CD4-positive, alpha-beta T cell treated with Interferon alpha-2 for 1 hour (primary cell): ENCODE measurements at places on chromosomes 11 and 22.
A peak's percentile ranks its signal among the peaks of the same experiment; 100 is the strongest.

GRCh38 chr11:86138958-86139357 is 70.1 kb upstream of the PICALM start:
- DNase-seq = peak; percentile 56

GRCh38 chr11:75470476-75471080 is 37.6 kb upstream of the KLHL35 start:
- no peak for DNase-seq

DNA sequence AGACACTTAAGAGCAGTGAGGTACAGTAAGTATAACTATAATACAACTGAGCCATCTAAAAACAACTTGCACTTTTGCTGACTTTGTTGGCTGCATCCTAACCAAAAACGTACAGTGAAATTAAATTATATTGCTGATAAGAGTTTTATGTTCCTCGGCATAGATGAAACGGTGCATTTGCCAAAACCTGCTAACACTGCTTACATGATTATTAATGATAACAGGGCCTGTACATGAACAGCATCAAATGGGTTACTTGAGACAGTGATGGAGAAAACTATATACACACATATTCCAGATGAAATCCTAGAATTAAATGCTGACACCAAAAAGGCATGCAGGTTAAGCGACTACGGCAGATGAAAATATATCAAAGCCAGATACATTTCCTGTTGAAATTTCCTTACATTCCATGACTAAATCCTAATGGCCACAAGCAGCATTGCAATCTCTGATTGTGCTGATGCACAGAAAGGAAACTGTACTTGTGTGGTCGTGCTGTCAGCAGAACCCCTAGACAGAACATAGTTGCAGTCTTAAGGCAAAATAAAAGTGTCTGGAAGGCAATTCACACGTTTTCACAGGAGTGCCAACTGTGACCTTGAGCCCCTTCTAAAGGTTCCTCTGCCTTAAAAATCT is 143.9 kb downstream of the CADM1 start:
- no peak for DNase-seq

- no peak for DNase-seq
Measured at GRCh38 chr11:11279956-11280689, 72.9 kb downstream of the CSNK2A3 start.

DNA sequence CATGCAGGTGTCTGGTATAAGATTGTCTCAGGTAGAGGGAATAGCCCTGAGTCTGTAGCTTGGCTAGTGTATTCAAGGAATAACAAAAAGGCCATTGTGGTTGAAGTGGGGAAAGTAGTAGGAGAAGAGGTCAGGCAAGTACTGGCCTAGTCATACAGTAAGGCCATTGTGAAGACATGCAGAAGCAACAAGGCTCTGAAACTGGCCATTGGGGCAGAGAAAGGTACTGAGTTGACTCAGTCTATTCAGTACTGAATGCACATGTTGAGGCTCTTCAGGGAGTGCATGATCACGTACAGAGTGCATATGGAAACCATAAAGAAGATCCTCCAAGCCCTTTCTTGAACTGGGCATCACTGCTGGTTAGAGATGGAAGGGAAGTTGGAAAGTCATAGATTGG is 477.6 kb downstream of the SOX6 start:
- no peak for DNase-seq

DNA sequence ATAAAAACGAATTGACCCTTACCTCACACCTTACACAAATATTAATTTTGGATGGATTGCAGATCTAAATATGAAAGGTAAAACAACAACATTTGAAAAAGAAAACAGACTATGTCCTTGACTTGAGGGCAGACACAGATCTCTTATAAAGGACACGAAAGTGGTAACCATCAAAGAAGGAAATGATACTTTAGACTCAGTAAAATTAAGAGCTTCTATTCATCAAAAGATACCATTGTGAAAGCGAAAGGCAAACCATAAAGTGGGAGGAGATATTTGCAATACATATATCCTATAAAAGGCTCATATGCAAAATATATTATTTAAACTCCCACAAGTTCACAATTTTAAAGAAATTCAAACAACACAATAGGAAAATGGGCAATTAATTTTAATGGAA is 5.0 kb downstream of the HEPACAM start:
- no peak for DNase-seq

- DNase-seq = no peak
Measured at GRCh38 chr11:70398834-70399680, 728 bp downstream of the CTTN start.

DNA sequence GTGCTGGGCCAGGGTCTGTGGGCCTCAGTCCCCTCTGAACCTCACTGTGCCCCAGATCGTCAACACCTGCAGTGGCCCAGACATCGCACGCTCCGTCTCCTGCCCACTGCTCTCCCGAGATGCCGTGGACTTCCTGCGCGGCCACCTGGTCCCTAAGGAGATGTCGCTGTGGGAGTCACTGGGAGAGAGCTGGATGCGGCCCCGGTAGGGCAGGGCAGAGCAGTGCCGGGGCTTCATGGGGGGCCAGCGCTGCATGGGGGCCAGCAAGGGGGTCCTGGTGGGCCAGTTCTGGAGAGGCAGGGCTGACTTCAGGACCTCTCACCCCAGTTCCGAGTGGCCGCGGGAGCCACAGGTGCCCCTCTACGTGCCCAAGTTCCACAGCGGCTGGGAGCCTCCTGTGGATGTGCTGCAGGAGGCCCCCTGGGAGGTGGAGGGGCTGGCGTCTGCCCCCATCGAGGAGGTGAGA is 16.3 kb downstream of the EPS8L2 start:
- DNase-seq = no peak

DNA sequence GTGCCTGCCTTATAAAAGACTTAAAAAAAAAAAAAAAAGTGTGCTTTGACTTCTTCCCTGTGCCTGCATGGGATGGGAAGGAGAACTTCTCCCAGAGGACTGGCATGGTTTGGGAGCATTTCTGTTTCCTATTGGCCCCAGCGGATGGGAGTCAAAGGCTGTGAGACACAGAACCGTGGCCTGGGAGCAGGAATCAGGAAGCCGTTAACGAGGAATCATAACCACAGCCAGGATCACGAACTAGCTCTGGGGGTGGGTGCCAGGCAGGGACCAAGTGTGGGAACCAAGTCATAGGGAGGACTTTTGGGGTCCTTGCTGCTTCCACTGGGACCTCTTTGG is 526 bp downstream of the C1QTNF6 start:
- no peak for DNase-seq

GRCh38 chr22:19527861-19528417 is 3.7 kb upstream of the CLDN5 start:
- DNase-seq = no peak
